ENCODE measurements at places on chromosomes 2 and 18.

DNA sequence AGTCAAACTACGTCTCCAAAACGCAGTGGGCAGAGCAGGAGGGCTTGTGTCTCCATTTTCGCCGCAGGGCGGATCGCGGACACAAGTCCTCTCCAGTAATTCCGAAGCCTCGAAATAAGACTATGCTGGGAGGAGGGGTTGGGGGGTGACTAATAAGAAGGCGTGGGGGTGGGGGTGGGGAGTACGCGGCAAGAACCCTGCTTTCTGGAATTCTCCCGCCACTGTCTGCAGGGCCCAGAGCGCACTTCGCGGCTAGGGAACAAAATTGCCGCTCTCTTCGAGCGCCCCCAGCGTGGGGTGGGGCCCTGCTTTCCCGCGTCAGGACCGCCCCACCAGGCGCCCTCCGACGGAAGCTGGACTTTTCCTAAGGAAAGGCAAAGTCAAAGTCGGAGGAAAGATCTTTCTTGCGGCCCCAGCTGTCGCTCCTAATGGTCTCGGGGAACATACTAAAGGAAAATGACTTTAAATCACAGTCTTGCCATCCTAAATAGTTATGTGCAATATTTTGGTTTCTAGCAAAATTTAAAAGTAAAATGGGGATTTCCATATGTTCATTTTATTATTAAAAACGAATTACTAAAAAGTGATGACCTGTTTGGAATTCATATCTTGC, 11.9 kb downstream of the NR4A2 start:
- no peak for DNase-seq

DNA sequence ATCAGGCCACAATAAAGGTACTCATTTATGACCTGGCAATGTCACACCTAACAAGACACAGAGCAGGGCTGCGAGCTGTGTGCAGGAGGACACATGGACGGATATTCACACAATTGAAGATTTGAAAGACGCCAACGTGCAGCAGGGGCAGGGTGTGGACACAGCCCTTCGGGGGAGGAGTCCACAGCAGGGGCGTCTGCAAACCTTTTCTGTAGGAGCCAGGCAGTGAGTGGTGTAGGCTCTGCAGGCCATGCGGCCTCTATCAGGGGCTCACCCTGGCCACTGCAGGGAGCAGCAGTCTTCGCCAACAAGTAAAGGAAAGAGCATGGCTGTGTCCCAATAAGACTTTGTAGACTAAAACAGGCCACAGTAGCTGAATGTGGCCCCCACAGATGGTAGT, 125.7 kb upstream of the SNTG2 start:
- DNase-seq, result no peak

- DNase-seq, result no peak
Observed at GRCh38 chr2:85732467-85733120, 21.2 kb upstream of the ATOH8 start.

GRCh38 chr2:39532933-39533332, 95.8 kb upstream of the MAP4K3 start:
- no peak for DNase-seq

- DNase-seq, result no peak
Observed at GRCh38 chr2:170782673-170783072, 12.5 kb downstream of the ERICH2 start.

GRCh38 chr18:5529471-5529870, 14.3 kb downstream of the EPB41L3 start:
- DNase-seq, result no peak

Data from stimulated activated CD8-positive, alpha-beta memory T cell treated with anti-CD3 and anti-CD28 coated beads, Interleukin-15, amount 100 ng/mL, for 24 hours (primary cell).